ENCODE measurements at places on chromosomes 7 and 10.

GRCh38 chr10:62745581-62745980, 58.9 kb upstream of the ADO start:
- no peak for DNase-seq

DNA sequence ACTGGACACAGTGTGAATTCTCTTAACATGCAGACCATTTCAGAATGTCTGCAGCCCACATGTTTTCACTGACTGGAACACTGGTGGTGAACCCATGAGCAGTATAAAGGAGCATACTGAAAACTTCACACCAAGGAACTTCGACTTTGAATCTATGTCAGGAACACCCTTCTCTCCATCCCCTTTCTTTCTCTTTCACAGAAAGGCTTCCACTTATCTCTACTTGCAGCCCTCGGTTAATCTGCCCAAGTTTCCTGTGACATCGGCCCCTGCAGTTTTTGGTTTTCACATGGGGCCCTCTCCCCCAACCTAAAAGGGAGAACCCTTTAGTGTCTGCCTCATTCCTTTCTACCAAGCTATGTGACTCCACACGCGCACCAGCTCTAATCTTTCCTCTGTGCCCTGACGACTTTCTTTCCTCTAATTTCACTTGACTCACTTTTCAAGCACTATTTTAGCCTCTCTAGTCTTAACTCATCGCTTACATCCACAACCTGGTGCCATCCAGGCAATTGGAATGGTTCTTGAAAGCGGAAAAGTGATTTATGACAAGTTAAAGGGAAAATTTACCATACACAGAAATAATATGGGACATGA, 70.1 kb downstream of the RELN start:
- no peak for DNase-seq

GRCh38 chr10:132840698-132841614, 55.0 kb upstream of the NKX6-2 start:
- DNase-seq, result no peak

DNA sequence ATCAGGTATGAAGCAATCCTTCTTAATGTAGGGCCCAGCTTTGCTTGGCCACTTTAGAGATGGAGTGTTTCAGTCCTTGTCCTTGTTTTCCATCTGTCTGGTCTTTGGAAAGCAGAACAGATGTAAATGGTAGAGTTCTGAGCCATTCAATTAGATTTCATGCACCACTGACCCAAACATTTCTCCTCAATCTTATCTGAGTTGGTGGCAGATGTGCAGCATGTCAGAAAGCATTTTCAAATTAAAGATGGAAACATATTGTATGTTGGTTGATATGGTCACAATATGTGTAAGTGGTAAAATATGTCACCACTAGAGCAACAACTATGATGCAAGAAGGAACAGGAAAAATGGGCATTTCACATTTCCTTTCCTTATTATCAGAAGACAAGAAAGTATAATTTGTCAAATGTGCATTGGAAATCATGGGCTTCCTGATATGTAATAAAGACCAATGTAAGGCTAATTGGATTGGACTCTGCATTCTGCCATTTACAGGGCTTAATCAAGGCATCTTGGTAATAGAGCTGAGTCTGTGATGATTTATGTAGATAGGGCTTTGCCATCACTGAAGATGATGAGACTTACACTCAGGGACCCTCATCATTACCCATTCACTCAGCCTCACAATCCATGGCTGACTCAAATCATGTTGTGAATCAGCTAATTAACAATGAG, 750.7 kb downstream of the NRG3 start:
- DNase-seq, result no peak

DNA sequence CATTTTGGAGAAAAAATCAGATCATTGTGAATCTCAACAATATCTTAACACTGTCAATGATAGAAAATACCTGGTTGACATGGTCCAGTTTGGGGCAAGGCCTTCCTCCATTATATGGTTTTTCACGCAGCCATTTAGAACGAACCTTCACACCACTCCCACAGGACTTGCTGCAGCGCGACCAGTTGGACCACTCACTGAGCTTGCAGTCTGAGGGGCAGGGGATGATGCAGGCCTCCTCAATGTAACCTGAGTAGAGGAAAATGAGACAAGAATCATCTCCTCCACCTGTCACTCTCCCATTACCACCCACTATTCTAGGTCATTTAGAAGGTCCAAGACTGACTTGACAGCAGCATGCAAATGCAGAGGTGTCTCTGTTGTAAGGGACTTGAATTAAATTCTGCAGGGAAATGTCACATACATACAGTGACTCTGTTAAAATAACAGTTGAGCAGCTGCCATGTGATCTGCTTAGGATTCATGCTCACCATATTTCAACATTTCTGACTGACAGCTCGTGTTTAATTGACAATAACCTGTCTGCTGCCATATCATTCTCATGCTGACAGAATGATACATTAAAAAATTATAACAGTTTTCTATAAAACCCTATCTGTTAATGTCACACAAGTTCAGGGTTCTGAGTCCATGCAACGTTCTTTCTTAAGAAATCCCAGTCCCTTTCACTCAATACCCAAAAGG, 403.0 kb downstream of the THSD7A start:
- DNase-seq, result no peak

- no peak for DNase-seq
Measured at GRCh38 chr10:25455980-25456567, 281.3 kb downstream of the GPR158 start.

DNA sequence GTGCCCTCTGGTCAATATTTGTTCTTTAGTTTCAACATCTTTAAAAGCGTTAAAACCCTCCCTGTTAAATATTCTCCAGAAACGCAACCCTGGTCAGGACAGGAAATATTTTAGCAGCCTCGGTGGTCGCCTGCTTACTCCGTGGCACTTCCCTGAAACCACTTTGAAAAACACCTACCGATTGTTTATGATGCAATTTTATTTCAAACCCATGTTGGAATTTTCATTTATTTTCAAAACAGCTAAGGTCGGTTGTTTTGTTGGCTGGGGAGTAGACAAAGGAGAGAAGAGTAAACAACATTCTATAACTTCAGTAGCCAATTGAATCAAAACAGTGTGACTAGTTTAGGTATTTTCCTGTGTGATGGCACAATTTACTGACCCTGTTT, 733 bp upstream of the RBP4 start:
- no peak for DNase-seq

GRCh38 chr7:156751319-156751718, 110.7 kb downstream of the RNF32 start:
- no peak for DNase-seq

DNA sequence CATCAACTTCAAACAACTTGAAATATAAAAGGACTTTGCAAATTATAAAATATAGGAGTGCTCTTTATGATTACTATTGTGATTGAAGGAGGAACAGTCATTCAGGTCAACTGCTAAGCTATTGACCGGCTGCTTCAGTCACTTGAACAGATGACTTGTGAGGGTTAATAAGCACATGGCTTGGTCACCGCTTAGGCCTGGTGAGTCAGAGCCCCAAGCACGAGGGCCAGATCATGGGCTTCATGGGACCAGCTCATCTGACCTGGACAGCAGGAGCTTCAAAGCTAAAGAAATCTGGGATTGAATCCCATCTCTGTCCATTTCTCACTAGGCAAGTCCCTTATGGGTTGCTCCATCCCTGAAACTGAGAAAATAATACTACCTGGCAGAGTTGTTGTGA, 60.4 kb upstream of the ADO start:
- DNase-seq, result no peak

GRCh38 chr7:55733241-55734140, 129.1 kb downstream of the SEPTIN14 start:
- no peak for DNase-seq

- no peak for DNase-seq
Measured at GRCh38 chr10:14524691-14525324, 194.1 kb upstream of the FRMD4A start.

- no peak for DNase-seq
Measured at GRCh38 chr7:79009647-79010046, 443.8 kb downstream of the MAGI2 start.

GRCh38 chr7:19508821-19509220, 200.0 kb downstream of the POLR1F start:
- DNase-seq, result no peak

DNA sequence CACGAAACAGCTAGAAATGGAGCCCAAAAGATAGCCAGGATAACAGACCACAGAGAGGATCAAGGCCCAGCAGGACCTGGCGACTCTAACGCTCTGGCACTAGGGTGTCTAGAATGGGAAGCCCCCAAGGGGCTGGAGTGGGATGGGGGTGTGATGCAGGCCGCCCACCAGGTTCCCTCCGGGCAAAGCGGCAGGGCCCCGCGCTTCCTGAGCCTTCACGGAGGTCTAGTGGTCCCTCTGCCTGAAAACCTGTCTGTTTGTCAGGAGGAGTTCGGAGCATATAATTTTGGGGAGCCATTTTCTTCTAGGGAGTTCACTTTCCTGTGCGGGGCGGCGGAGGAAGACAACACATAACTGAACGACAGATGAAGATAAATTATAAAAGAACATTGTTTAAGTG, 48.2 kb upstream of the FXYD4 start:
- no peak for DNase-seq

GRCh38 chr10:66983475-66983818, 57.6 kb downstream of the LRRTM3 start:
- no peak for DNase-seq

DNA sequence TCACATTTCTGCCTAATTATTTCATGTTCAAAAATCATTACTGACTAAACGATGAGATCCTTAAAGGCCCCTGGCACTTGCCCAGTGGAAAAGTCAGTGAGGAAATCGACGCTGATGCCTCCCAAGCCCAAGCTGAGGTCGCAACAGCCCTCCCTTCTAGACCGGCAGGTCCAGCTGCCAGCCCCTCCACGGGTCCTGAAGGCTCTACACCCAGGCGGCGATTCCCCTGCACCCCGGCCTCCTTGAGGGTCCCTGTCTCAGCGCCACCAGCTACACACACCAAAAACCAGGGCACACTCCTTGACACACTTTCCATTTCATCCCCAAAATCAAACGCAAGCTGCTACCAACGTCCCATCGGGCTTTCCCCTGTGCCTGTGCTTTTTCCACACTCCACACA, 200.1 kb upstream of the RNF32 start:
- no peak for DNase-seq

DNA sequence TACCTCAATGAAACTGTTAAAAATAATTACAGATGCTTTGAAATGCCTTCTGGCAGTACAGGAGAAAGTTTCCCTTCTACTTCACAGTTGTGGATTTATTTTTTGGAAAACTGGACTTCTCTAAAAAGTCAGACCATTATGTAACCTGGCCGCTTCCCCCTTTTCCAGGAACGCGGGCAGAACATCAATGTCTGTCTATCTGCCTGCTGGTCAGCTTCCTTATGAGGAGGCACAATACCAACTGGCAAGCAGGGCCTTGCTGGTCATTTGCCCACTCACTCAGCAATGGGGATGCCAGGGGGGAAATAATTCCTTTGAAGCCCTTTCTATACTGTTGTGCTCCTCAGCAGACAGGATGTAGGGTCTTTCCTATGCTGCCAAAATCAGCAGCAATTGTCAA, 22.5 kb upstream of the ADRB1 start:
- no peak for DNase-seq

- no peak for DNase-seq
Measured at GRCh38 chr7:116367171-116367813, 132.2 kb upstream of the CAV2 start.

GRCh38 chr7:137626469-137627067, 220.2 kb downstream of the DGKI start:
- DNase-seq, result peak; percentile 41

GRCh38 chr10:74282151-74282847, 131.3 kb downstream of the ADK start:
- no peak for DNase-seq

- DNase-seq, result peak; percentile 7
Measured at GRCh38 chr7:38411404-38411803, 138.0 kb upstream of the TARP start.

DNA sequence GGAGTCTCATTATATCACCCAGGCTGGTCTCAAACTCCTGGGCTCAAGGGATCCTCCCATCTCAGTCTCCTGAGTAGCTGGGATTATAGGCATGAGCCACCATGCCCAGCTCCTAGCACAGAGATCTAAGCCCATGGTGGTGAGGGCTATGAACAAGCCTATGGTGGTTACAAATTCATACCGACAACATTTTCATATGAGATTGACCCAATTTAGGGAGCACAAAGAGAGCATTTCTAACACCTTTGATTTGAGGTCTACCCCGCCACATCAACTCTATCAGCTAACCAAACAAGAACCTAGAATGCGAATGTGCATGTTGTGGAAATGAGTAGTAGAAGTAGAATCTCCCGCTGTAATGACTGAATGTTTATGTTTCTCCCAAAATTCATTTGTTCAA, 14.2 kb upstream of the PRF1 start:
- DNase-seq, result no peak

- DNase-seq, result no peak
Measured at GRCh38 chr10:61961278-61961677, 59.8 kb downstream of the ARID5B start.

DNA sequence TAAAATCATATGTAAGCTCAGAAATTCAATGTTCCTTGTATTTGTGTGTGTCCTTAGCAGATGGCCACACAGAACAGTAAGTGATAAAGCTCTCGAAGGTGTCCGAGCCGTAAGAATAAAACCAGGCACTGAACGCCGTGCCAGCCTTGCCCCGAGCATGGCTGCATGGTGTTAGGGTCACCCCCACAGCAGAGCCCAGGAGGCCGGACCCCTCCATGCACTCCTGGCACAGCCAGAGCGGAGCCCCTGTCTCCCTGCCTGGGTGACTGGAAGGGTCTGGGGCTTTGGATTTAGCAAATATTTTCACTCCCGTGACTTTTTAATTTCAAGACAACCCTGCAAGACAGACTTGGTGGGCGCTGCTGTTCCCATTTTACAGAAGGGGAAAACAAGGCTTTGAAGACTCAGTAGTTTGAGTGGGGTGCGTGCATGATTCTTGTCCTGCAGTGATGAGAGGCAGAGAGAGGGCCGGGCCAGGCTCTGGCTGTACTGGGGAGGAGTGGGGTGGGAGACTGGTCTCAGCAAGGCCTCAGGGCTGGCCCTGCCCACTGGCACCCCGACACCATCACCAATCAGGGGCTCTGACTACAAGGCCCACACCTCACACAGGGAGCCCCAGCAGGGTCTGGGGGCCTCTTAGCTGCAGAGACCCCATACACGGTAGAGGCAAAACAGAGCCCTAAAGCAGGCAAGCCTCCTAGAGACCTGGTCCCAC, 39.4 kb downstream of the VIPR2 start:
- DNase-seq, result no peak

DNA sequence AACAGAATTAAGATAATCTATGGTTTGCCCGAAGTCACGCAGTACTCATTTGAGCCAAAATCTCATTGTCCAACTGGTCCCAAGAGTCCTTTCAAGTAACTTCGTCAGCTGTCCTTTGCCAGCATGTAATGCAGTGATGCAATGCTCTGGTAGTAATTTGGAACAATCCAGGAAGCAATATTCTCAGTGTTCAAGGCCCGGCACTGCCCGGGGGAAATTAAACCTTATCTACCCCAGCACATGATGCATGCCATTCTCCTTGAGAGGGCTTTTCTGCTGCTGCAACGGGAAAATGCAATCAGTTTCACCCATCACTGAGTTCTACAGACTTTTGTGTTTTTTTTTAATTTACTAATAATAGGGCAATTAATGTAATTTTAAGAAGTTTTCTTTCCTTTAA, 77.6 kb upstream of the NME8 start:
- DNase-seq, result no peak
